Thyroid gland (tissue), 4 donors: ENCODE measurements at places on chromosomes 7 and 10. TPM values are rescaled to one million over a fixed set of nuclear protein-coding genes. Genes with fewer than 3 reads are reported as not detected.

Gene GNAT3
- total RNA-seq, result not detected

Gene SRRM3
- 1.5 TPM for total RNA-seq

Gene MIOS
- 37.2 TPM for total RNA-seq

Gene AOAH
- total RNA-seq, result 7.4 TPM

Gene LIPF
- not detected for total RNA-seq

Gene CHN2
- 39.2 TPM for total RNA-seq

Gene TRIM73
- total RNA-seq, result 5.8 TPM

Gene IFIT2
- total RNA-seq, result 4.3 TPM

Gene CTNNA3
- 0.13 TPM for total RNA-seq

DNA sequence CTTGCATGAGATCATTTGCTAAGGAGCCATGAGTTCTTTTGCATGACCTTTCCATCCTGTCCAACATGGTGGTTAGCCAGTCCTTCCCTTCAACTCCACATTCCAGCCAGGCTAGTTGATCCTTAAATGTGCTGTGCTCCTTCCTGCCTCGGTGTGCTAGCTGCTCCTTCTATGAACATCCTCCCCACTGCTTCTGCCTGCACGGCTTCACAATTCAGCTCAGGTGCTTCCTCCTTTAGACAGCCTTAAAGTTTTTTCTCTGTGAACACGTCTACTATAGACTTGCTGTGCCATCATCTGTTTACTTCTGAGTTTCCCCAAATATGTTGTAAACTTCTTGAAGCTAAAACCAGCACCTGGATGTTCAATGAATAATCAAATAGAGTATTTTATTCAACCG is 95.5 kb downstream of the OTUD1 start:
- no peaks in the 10 kb centered on the region for H3K4me1 ChIP-seq
- H3K36me3 ChIP-seq, result no peaks in the 10 kb centered on the region
- H3K4me3 ChIP-seq, result no peak overlapping the region
- no peak for DNase-seq
- H3K27ac ChIP-seq, result no peak overlapping the region

DNA sequence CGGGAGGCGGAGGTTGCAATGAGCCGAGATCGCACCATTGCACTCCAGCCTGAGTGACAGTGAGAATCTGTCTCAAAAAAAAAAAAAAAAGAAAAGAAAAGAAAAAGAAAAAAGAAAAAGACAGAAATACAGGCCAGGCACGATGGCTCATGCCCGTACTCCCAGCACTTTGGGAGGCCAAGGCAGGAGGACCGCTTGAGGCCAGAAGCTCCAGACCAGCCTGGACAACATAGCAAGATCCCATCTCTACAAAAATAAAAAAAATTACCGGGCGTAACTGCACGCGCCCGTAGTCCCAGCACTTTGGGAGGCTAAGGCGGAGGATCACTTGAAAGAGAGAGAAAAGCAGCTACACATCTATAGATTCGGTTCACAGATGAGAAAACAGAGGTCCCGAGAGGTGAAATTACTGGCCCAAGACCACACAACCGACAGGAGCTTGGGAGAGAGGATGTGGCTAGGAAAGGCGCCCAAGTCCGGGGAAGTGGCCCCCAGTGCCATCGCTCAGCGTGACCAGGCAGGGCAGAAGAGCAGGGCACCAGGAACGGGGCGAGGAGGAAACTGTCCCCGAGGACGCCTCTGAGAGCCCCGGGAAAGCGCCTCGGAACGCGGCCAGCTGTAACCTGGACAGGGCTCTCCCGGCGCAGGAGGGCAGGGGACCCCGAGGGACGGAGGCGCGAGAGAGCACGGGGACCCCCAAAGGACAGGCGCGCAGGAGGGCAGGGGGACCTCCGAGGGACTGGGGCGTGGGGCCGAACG is 612 bp downstream of the SNX8 start:
- no peaks in the 10 kb centered on the region for H3K4me1 ChIP-seq
- H3K36me3 ChIP-seq, result no peaks in the 10 kb centered on the region
- H3K27me3 ChIP-seq, result no peaks in the 10 kb centered on the region
- H3K27ac ChIP-seq, result no peak overlapping the region

GRCh38 chr7:644381-645305 is 81.9 kb upstream of the DNAAF5 start:
- H3K4me3 ChIP-seq, result no peak overlapping the region
- no peaks in the 10 kb centered on the region for H3K4me1 ChIP-seq
- no peak overlapping the region for H3K27ac ChIP-seq
- H3K27me3 ChIP-seq, result no peaks in the 10 kb centered on the region
- H3K36me3 ChIP-seq, result no peaks in the 10 kb centered on the region

GRCh38 chr10:75165684-75166622 is 44.6 kb upstream of the VDAC2 start:
- H3K36me3 ChIP-seq, result no peaks in the 10 kb centered on the region
- H3K4me3 ChIP-seq, result no peak overlapping the region
- H3K27ac ChIP-seq, result no peak overlapping the region
- peaks cover 14% of the 10 kb centered on the region for H3K4me1 ChIP-seq

DNA sequence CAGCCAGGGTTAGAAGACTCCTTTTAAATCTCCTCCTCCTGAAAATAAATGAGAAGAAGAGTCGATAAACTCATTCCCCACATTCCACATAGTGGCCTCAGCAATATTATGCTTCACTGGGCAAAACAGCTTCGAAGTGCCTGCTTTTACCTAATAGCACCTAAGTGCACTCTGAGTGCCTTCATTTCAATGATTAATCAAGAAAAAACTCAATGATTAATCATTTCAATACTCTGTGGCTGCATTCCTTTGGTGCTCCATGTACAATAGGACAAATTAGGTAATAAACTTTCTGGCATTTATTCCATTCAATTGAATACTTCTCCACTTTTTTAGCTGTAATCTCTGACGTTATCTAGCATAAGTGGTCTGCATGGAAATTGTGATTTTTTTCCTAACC is 174.6 kb downstream of the CCDC71L start:
- peaks cover 5% of the 10 kb centered on the region for H3K4me1 ChIP-seq
- DNase-seq, result no peak
- H3K27me3 ChIP-seq, result no peaks in the 10 kb centered on the region
- H3K4me3 ChIP-seq, result no peak overlapping the region

DNA sequence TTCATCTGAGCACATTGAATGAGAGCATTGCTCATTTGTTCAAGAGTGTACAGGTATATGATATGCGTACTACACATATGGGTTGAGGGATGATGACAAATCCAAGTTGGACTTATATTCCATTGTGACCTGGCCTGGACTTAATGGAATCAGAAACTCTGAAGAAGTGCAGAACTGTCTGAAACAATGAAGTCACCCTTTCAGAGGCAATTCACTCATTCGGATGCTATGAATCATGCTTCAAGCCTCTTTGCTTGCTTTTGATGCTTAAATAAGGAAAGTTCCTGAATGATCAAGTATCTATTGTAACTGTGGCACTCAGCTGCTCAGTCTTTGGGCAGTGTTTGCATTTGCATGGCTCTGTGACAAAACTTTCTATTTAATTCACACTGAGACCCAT is 93.4 kb downstream of the ZNF365 start:
- H3K4me3 ChIP-seq, result no peak overlapping the region
- H3K27ac ChIP-seq, result no peak overlapping the region
- H3K27me3 ChIP-seq, result no peaks in the 10 kb centered on the region
- no peak for DNase-seq
- H3K36me3 ChIP-seq, result no peaks in the 10 kb centered on the region

GRCh38 chr10:100993986-100994708 is 5.5 kb upstream of the LZTS2 start:
- no peak overlapping the region for H3K4me3 ChIP-seq
- no peak overlapping the region for H3K27ac ChIP-seq
- no peaks in the 10 kb centered on the region for H3K27me3 ChIP-seq
- DNase-seq, result no peak
- no peaks in the 10 kb centered on the region for H3K36me3 ChIP-seq

DNA sequence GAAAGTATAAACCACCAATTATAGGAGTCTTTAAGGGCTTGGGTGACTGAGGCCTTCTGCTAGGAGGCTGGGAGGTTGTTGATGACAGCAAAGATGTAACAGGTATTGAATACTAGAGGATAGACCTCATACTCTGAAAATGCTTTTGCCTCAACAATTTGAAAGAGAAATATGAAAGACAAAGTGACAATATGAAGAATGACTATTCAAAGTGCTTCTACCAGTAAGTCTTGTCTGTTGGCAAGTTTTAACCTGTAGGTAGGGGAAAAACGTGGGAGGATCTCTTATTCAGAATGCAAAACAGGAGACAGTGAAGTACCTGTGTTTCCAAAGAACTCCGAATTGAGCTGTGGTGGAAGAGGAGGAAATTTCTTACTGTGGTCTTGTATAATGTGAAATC is 38.2 kb downstream of the GBF1 start:
- no peak for DNase-seq
- peaks cover 36% of the 10 kb centered on the region for H3K4me1 ChIP-seq
- no peaks in the 10 kb centered on the region for H3K36me3 ChIP-seq
- no peaks in the 10 kb centered on the region for H3K27me3 ChIP-seq

- H3K4me1 ChIP-seq, result peaks cover 34% of the 10 kb centered on the region
- no peak for DNase-seq
- H3K27me3 ChIP-seq, result no peaks in the 10 kb centered on the region
- H3K27ac ChIP-seq, result no peak overlapping the region
Observed at GRCh38 chr10:132590752-132591121, 53.1 kb downstream of the INPP5A start.
